ENCODE measurements at places on chromosomes 11 and 22.
A peak's percentile ranks its signal among the peaks of the same experiment; 100 is the strongest.

DNA sequence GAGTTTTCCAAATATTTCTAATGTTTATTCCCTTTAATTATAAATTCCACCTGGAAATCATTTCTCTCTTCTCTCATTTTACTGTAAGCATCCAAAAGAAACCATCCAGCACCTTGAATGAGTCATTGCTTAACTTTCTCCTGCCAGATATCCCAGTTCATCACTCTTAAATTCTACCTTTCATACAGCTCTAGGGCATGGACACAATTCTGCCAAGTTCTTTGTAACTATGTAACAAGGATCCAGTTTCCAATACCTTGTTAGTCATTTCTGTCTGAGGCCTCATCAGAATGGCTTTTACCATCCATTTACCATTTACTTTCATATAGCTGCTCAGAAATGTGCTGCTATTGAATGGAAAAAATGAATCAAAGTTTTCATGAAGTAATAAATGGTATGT, 455.4 kb upstream of the TENM4 start:
- DNase-seq = no peak

DNA sequence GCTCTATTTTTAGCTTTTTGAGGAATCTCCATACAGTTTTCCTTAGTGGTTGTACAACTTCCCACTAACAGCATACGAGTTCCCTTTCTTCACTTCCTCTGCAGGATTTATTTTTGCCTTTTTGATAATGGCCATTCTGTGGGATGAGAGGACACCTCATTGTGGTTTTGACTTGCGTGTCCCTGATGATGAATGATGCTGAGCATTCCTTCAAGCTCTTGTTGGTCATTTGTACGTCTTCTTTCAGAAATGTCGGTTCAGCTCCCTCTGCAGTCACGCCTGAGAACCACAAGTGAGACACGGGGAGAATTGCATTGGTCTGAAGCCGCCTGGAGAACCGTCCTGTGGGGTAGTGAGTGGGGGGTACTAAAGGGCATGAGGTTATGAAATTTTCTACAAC, 2.0 kb upstream of the KRTAP5-10 start:
- DNase-seq = no peak

- DNase-seq = no peak
Observed at GRCh38 chr11:60566776-60567175, 51.6 kb downstream of the MS4A13 start.

GRCh38 chr11:71316701-71317100, 64.3 kb upstream of the SHANK2 start:
- DNase-seq = no peak

DNA sequence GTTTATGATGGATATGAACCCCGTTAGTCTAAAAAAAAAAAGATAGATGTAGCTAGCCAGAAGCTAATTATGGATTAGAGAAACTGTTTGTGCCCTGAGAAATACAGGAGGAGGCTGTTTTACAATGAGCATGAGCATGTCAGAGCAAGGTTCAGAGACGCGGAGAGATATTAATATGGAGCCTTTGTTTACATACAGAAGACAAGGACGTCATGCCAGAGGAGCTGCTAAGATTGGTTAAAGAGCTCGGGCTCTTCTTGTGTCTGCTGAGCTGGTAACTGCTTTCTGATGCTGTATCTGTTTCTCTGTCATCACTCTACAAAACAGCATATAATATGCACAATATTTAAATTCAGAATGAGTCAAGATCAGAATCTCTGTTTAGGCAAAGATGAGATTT, 24.9 kb upstream of the CCDC89 start:
- no peak for DNase-seq

DNA sequence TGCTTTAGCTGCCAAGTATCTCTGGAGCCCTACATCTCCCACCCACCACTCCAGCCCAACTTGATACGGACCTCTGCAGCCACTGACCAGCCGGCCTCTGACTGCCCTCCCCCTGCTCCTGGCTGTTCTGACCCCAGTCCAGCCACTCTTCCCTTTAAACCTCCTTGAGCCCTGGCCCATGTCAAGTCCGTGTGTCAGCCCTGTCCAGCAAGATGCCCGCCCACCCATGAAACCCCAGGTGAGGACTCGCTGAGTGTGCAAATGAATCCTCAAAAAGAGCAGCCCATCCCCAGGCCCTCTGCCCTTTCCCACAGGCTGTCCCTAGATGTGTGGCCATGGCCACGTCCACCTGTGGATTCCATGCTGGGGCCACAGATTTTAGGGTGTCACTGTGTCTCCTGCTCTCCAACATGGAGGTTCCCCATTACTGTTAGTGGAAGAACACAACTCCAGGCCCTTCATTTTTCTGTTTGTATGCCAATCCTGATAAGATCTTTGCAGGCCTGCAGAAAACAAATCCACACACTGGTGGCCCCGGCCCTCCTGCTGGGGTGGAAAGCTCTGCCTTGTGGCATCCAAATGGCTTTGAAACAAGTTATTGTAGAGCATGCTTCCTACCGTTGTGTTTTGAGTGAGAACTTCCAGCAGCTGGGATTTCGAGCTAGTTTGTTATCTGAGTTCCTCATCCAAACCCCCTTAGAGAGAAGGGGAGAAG, 22.7 kb upstream of the ADORA2A start:
- DNase-seq = no peak

GRCh38 chr11:31558001-31558400, 48.4 kb downstream of the ELP4 start:
- DNase-seq = no peak

DNA sequence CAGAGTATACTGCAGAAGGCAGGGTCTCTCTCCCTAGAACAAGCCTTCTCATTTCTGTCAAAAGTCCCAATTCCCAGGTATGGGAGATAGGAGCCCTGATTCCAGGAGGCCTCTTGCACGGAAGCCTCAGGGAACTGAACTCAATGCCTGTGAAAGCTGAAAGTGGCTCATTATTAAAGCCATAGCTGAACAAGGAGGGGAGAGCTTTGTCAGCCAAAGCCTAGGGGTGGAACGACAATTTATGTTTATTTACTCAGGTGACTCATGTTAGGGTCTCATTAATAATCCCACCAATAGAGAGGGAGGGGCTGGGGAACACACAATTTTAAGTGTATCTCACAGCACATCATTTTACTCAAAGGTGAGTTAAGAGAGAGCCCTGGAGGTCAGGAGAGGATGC, 44.9 kb downstream of the DSCAML1 start:
- DNase-seq = no peak

DNA sequence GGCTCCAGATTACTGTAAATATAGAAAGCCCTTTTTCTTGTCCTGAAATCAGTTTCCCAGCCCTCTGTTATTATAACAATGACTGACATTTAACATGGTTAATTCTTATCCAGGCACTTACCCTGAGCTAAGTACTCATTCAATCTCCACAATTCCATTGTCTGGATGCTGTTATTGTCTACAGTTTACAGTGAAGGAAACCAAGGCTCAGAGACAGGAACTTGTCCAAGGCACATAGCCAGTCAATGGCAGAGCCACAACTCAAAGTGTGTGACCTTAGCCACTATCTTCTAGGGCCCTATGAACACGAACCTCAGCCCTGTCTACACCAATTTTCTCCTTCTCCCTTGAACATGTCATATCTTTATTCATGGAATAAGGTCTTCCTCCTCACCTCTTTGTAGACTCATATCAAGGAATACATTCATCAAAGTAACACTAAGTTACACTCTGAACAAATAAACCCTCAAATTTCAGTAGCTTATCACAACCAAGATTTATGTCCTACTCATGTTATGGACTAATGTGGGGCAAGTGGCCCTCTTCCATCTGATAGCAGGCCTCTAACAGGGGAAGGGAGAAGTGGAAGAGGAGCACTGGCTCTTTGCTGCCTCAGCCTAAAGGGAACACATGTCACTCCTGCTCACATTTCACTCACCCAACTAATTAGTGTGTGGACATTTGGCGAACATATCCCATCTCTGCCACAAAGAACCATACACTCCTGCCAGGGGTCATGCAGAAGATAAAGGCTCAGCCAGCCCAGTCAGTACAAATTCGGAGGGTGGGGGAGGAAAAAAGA, 39.3 kb upstream of the APLNR start:
- no peak for DNase-seq

GRCh38 chr11:68328374-68329091, 16.1 kb downstream of the LRP5 start:
- peak; percentile 69 for DNase-seq

Measured in left ventricle myocardium superior (tissue), 1 donor.